ENCODE measurements at places on chromosomes 6 and 20.

DNA sequence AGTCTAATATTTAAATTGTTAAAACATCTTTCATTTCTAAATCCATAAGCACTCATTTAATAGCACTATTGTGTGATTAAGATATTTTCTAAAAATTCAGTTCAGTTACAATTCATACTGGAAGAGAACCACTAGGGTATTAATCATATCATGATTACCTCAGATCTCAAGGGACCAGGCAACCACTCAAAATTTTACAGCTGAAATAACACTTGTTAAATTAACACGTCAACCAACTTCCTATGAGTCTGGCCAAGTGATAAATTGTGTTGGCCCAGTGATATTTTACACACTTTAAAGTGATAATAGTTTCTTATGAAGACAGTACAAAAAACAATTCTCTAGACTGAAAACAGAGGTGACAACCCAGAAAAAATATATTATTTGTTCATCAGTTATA is 869.0 kb upstream of the ADGRB3 start:
- DNase-seq: no peak

- DNase-seq: no peak
Observed at GRCh38 chr6:38077488-38078030, 258.0 kb downstream of the ZFAND3 start.

DNA sequence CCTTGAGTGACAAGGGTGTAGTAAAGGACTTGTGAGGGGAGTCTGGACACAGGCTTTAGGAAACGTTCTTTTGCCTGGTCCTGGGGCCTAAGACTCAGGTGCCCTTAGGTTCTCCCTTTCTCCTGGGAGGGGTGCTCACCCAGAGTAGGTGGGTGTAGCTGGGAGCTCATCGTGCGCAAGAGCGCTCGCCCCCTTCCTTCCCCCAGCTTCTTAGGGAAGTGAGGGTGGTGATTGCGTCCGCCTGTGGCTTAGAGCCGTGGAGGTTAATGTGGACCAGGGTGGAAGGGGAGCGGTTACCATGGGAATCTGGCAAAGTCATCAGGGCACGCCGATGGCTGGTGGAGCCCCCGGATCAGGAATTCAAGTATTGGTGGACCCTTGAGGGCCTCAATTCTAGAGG is 3.3 kb upstream of the AARS2 start:
- no peak for DNase-seq

GRCh38 chr6:33297406-33297955 is 1.3 kb downstream of the RGL2 start:
- DNase-seq: no peak

DNA sequence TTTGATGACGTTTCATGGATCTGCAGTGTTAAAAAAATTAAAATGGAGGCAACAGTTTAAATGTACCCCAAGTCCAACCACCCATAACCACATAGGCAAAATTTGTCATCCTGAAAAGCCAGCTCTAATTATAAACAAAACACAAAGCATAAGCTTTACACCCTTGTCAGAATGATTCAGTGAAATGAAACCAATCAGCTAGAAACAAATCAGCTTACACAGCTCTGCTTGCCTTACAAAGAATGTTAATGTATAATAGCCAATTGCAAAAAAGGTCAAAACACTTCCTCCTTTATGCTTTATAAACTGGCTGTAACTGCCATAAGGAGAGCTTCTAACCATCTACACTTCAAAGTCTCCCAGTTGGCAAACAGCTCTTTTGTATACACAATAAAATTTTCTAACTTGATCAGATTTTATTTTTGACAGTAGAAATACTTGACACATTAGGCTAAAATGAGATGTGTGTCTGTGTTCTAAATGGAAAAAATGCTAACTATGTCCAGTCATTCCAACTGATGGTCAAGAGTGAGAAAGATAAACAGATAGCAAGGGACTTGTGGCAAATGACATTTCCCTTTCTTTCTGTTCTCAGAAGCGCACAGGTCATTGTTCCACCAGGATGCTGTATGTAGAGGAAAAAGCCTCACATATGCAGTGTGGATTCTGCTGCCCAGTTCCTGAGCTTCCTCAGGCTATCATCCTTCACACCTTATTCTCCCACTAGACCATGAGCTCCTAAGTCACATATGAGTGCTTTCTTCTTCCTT is 344.3 kb upstream of the ID4 start:
- no peak for DNase-seq

DNA sequence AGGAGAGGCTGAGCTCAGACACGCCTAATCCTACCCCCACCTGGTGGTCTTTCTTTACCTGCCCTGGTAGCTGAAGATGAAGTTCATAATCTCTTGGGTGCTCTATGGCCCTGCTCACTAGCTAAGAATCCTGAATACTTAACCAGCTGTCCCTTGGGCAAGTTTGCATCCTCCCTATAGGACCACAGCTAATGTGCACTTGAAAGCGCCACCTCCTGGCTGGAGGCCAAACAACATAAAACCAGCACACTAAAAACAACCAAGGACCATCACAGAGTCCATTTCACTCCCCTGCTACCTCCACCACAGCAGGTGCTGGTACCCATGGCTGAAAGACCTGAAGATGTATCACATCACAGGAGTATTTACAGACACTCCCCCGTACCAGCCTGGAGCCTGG is 155.5 kb upstream of the SLC24A3 start:
- DNase-seq: no peak

DNA sequence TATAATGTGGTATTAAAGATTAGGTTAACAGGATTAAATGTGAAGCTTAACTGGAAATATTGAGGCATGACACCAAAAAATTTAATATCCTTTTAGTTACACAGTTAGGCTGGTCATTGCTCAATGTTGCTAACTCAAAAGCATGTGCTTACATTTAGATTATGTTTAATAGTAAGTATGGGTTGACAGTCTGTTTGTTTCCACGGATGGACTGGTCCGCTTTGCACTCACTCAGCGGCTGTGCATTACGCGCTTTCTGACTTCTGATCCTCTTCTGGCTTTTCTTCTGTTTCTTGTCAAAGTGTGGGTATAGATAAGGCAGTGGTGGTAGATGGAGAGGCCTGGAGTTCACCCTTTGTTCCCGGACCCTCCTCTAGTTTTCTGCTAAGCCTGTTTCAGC is 174.9 kb downstream of the RIMS1 start:
- no peak for DNase-seq

DNA sequence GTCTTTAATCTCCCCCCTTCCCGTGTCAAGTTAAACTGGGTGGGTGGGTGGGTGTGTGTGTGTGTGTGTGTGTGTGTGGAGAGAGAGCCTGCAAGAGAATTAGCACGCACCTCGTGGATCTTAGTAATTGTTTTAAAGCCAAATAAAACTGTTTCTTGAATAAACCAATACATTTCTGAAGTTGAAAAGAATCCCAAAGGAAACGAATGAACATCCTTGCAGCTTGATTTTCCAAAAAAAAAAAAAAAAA is 381 bp upstream of the BICRAL start:
- no peak for DNase-seq
